ENCODE measurements at places on chromosomes 6 and 20. TPM values are rescaled to one million over a fixed set of nuclear protein-coding genes. Genes with fewer than 3 reads are reported as not detected.

Gene SNAP91
- not detected for total RNA-seq

Gene GABRR1
- not detected for total RNA-seq

Gene DZANK1
- total RNA-seq = 0.71 TPM

Gene KCNQ2
- total RNA-seq = not detected

Gene IRF4
- total RNA-seq = not detected

Gene GNAS-AS1
- 0.42 TPM for total RNA-seq

Data from airway epithelial cell (primary cell).